CD4-positive, alpha-beta T cell treated with Interleukin-1 beta for 1 hour (primary cell): ENCODE measurements at places on chromosomes 1 and 21.

DNA sequence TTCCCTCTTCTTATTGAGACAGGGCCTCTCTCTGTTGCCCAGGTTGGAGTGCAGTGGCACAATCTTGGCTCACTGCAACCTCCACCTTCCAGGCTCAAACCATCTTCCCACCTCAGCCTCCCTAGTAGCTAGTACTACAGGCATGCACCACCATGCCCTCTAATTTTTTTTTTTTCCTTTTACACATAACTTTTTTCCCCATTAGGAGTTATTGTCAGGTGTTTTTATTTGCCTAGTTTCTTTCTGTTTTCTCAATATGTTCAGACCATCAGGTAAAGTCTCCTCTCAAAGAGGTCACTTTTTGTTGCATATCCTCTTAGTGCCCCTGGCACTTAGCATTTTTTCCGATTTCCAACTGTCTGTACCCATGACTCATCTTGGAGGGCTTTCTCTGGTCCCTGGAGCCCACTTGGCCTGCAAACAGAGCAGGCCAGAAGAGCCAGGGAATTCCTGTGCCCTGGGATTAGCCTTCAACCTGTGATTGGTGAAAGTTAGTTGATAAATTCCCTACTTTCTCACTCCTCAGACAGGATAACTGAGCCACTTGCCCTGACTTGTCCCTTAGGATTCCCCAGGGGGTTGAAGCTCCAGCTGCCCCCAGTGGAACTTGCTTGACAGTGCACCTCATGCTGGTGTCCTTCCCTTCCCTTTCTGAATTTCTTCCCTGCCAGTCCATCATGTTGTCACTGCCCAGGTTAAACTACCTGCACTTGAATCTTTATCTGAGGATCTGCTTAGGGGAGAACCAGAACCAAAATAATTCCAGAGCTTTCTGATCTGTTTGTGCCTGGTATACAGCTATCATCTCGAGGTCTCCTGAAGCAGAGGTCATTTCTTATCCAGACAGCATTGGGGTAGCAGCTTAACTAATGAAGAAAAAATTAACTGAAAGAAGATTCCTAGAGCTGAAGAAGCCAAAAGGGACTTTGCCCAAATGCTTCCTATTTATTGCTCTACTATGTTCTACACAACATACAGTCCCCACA, 2.4 kb downstream of the NTPCR start:
- DNase-seq, result peak; percentile 27

DNA sequence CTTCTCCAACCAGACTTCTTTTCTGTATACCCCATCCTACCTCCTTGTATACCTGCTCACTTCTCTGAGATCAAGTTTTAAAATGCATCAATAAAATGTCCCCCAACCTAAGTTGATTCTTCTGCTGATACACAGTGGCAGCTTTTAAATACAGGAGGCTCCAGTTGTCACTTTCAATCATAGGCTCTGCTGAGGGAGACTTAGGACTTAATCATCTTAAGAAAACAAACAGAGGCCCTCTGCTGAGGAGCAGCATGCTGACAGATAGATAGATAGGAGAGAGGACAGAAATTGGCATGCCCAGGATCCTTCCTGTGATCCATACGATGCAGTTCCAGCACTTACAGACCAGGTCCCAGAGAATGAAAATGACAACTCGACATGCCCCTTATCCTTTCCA, 311.0 kb upstream of the PROX1 start:
- DNase-seq, result no peak

GRCh38 chr1:46735708-46736324, 16.9 kb upstream of the EFCAB14 start:
- peak; percentile 31 for DNase-seq

- DNase-seq, result no peak
Measured at GRCh38 chr1:41418857-41419583, 57.8 kb downstream of the FOXO6 start.

GRCh38 chr21:31363720-31364119, 19.7 kb upstream of the TIAM1 start:
- no peak for DNase-seq

DNA sequence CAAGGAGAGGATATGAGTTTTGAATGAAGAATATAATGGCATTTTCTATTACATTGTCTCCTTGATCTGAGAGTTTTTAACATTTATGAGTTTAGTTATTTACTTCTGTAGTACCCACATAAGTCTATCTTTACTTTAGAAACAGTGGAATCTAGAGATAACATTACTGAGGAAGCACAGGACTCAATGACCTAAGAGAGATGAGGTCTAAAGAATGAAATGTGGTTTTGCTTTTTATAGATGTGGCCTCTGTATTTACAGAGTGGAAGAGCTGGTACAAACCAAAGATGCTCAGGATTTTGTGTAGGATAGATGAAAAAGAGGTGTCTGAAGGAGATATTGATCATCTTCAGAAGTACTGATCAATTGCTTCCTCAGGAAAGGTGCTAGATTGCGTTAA, 177.3 kb downstream of the KCTD3 start:
- no peak for DNase-seq
